ENCODE measurements at places on chromosomes 1 and 21.

- DNase-seq = no peak
Measured at GRCh38 chr21:44279354-44280260, 6.1 kb upstream of the AIRE start.

DNA sequence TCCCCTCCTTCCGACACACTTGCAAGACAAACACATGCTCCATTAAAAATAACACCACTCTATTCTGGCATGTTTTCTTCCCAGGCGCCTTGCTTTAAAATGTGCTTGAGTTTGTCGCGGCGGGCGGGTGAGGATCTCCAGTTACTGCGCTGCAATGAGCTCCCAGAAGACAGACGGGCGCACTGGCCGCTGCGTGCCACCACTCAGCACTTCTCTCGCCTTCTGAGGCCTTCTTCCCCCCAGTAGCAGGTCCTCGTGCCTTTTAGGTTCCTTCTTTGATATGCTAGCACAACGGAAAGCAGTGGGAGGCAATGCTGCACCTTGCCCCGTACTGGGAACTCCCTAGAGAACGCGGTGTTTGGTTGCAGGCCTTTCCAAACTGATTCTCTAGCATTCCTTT is 279.5 kb upstream of the NR5A2 start:
- DNase-seq = no peak

- DNase-seq = no peak
Measured at GRCh38 chr21:19198801-19199200, 795.2 kb upstream of the TMPRSS15 start.

GRCh38 chr1:3000214-3000613 is 21.1 kb upstream of the ACTRT2 start:
- DNase-seq = no peak

DNA sequence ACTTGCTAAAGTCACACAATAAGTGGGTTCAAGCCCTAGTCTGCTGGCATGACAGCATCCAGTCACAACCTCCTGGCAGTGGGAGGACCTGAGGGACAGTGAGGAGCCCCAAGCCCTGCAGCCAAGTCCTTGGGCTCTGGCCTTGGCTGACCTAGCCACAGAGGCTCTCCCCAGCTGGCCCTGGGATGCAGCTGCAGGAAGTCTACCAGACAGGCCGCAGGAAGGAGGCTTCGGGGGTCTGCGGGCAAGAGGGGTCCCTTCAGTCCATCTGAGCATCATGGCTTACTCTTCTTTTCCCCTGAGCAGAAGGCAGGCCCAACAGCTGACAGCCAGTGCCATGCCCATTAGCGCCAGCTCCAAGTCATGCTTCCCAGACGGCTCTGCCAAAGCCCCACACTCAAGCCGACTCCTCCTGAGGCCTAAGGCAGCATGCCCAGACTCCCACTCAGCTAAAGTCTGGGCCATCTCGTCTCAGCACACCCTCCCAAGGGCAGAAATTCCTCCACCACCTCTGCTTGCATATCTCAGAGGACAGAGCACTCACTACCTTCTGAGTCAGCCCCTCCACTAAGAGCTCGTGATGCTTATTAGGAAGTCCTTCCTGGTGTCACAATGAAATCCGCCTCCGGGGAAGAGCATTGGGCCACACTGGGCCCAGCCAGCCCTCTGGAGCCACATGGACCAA is 20.1 kb downstream of the SLC1A7 start:
- DNase-seq = no peak

- DNase-seq = no peak
Measured at GRCh38 chr1:225847610-225848009, 34.6 kb downstream of the TMEM63A start.
